ENCODE measurements at places on chromosomes 16 and 17.
A peak's percentile ranks its signal among the peaks of the same experiment; 100 is the strongest.

- DNase-seq: no peak
- no peaks in the 10 kb centered on the region for H3K27me3 ChIP-seq
- H3K4me1 ChIP-seq: no peaks in the 10 kb centered on the region
Measured at GRCh38 chr17:44738214-44738906, 20.4 kb upstream of the ADAM11 start.

DNA sequence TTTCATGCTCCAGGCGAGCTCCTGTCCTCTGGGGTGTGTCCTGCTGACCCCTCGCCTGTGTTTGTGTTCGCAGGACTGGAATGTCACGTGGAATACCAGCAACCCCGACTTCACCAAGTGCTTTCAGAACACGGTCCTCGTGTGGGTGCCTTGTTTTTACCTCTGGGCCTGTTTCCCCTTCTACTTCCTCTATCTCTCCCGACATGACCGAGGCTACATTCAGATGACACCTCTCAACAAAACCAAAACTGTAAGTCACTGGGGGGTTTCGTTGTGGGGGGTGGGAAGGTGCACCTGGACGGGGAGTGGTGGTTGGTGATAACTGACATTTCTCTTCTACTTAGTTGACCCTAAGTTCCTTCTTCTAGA is 58.3 kb downstream of the ABCC1 start:
- peaks cover 39% of the 10 kb centered on the region for H3K36me3 ChIP-seq
- no peaks in the 10 kb centered on the region for H3K27me3 ChIP-seq

GRCh38 chr17:74329378-74329777 is 3.4 kb downstream of the KIF19 start:
- no peak overlapping the region for H3K4me3 ChIP-seq
- DNase-seq: no peak
- peaks cover 53% of the 10 kb centered on the region for H3K4me1 ChIP-seq

DNA sequence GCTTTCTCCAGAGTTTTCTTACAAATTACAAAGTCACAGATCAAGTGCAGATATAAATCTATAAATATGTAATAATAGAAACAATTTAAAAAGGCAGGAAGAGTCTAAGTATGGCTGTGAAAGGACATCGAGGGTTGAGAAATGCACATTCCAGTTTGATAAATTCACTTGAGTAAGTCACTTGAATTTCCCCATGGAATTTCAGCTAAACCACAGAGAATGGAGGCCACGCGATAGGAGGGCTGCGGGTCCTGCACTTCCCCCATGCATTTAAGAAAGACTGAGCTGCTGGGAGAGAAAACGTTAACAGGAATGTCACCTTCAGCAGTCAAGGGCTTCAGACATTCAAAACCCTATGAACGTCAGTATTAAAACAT is 6.1 kb upstream of the MXRA7 start:
- peaks cover 67% of the 10 kb centered on the region for H3K36me3 ChIP-seq
- DNase-seq: no peak
- no peak overlapping the region for H3K4me3 ChIP-seq
- peak overlapping the region; percentile 86 for H3K27ac ChIP-seq
- no peaks in the 10 kb centered on the region for H3K27me3 ChIP-seq

DNA sequence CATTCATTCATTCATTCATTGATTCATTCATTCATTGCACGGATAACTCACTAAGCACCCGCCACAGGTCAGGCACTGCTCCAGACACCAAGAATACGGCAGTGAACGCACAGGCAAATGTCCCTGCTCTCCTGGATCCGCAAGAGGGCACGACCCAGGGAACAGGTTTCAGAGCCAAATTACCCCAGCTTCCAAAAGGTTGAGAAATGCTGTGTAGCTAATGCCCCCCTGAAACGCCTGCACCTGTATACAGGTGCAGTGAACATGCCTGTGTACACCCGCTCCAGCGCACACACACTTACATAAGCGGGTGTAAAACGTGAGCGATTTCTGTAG is 9.6 kb upstream of the UBE2I start:
- peaks cover 58% of the 10 kb centered on the region for H3K27me3 ChIP-seq
- DNase-seq: no peak
- H3K4me3 ChIP-seq: no peak overlapping the region
- no peaks in the 10 kb centered on the region for H3K36me3 ChIP-seq

DNA sequence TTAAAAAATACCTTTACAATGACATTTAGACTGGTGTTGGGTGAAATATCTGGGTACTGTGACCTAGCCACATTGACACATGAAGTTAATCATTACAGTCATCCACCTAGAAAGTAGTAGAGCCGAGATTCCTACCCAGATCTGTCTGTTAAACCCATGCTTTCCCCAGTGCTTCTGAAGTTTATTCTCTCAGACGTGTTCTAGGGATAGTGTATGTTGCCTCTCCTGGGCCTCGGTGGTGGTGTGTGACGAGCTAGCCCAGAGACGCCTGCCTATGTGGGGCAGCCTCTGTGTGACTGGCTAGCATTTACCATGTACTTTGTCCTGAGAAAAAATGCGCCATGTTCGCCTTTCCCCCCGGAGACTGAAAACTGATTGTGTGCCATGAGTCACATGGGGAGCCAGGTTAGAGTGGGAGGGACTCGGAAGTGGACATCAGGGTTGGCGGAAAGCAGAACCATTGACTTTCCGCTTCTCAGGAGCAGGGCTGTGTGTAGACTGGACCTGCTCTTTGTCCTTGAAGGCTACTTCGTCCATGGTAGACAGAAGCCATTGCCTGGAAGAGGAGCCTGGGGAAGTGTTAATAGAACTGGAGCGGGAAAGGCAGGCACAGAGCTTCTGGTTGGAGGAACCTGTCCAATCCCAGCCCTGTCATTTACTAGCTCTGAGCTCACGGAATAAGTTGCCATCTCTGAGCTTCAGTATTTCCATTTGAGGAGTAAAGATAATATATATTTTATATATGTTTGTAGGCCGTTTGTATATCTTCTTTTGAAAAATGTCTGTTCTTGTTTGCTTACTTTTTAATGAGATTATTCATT is 235.5 kb downstream of the SNX29 start:
- H3K27ac ChIP-seq: no peak overlapping the region
- no peaks in the 10 kb centered on the region for H3K27me3 ChIP-seq
- DNase-seq: no peak
- H3K36me3 ChIP-seq: peaks cover 4% of the 10 kb centered on the region
- no peaks in the 10 kb centered on the region for H3K4me1 ChIP-seq

DNA sequence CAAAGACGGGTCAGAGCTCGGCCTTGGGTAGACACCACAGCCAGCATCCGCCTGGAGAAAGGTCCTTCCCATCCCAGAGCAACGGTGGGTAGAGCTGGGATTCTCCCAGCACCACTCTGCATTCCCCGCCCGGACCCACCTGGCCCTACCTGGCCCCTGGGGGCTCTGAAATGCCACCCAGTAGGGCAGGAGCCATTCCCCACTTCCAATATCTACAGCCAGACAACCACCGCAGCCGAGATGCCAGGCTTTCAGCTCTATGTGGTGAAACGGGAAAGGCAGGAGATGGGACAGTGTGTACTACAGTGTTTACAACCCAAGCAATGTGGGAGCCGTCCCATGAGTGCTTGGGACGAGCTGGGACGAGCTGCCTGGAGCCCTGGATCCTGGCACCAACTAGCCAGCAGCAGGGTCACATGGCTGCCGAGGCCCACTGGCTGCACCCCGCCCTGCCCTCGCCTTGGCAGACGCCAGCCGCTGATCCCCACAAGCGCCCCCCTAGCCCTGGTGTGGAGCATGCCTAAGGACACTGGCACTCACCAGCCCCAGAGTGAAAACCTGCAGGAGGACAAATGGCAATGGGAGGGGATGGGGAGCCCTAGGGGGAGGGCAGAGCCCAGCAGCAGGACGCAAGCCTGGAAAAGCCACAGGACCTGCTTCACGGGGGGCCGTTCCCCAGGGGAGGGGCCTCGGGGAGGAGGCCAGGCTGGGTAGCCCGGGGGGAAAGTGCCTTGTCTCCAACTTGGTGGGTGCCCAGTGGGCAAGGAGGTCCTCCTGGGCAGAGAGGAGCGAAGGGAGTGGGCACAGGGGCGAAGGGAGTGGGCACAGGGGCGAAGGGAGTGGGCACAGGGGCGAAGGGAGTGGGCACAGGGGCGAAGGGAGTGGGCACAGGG is 13.5 kb downstream of the TMC6 start:
- no peak overlapping the region for H3K27ac ChIP-seq
- no peaks in the 10 kb centered on the region for H3K27me3 ChIP-seq
- H3K36me3 ChIP-seq: peaks cover 54% of the 10 kb centered on the region
- H3K4me3 ChIP-seq: no peak overlapping the region
- DNase-seq: peak; percentile 18

DNA sequence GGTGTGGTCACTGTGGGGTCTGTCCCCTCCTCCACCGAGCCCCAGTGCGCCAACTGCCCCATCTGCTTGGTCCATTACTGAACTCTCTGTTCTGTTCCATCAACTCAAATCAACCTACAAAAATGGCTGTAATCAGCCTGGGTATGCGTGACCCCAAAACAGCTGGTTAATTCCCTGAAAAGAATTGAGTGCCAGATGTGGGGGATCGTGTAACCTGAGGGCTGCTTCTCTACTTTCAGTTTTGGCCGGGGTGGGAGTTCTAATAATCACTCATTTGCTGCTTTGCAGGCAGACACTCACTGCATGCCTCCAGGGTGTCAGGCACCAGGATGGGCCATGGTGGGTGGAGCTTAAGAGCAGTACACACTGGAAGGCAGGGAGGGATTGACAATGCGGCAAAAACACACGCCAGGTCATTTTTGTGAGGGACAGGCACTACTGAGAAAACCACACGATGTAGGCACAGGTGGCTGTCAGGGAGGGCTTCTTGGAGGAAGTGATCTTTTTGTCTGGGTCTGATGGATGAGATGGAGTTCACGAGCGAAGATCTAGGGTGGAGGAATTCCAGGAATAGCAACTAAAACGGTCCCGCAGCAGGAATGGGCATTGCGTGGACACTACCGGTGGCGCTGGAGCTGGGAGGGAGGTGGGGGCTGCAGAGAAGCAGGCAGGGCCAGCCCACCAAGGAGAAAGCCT is 30.4 kb upstream of the SSTR5 start:
- H3K27me3 ChIP-seq: peaks cover 5% of the 10 kb centered on the region
- H3K27ac ChIP-seq: peak overlapping the region; percentile 28
- DNase-seq: no peak
- no peaks in the 10 kb centered on the region for H3K4me1 ChIP-seq

- no peak overlapping the region for H3K4me3 ChIP-seq
- H3K4me1 ChIP-seq: peaks cover 11% of the 10 kb centered on the region
- no peak overlapping the region for H3K27ac ChIP-seq
Measured at GRCh38 chr17:48001197-48001596, 30.3 kb downstream of the CDK5RAP3 start.

DNA sequence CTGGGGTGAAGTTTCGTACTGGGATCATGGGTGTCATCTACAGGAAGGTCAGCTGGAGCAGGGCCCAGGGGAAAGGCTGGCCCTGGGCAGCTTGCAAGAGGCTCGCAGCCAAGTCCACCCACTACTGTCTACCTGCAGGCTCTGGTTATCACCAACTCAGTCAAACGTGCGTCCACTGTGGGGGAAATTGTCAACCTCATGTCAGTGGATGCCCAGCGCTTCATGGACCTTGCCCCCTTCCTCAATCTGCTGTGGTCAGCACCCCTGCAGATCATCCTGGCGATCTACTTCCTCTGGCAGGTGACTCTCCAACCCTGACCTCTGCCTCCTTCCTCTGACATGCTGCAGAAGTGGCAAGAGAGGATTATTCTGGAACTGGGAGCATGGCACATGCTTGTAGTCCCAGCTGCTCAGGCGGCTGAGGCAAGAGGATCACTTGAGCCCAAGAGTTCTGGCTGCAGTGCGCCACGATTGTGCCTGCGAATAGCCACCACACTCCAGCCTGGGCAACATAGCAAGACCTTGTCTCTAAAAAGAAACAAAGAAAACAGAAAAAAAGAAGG is 29.2 kb downstream of the ABCC3 start:
- H3K27ac ChIP-seq: no peak overlapping the region
- no peaks in the 10 kb centered on the region for H3K36me3 ChIP-seq
- peaks cover 26% of the 10 kb centered on the region for H3K27me3 ChIP-seq
- peaks cover 22% of the 10 kb centered on the region for H3K4me1 ChIP-seq
- no peak overlapping the region for H3K4me3 ChIP-seq

DNA sequence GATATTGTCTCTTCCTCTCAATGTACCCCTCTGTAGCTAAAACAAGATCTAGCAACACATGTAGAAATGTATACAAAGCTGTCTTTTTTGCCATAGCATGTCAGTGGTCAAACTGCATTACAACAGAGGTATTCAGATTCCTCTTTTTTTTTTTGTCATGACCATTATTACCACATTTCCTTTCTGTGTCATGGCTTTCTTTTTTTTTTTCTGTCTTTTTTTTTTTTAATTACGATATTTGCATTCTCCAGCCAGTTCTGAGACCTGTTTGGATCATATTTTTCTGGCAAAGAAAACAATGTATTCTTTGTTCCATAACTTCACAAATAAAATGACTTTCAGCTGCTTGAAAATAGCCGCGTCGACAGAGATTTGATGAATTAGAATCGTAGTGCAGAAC is 27.4 kb upstream of the CAPNS2 start:
- no peak overlapping the region for H3K4me3 ChIP-seq
- H3K4me1 ChIP-seq: no peaks in the 10 kb centered on the region
- H3K27ac ChIP-seq: no peak overlapping the region
- H3K27me3 ChIP-seq: no peaks in the 10 kb centered on the region
- no peak for DNase-seq

GRCh38 chr16:53826658-53827057 is 122.7 kb downstream of the FTO start:
- H3K36me3 ChIP-seq: peaks cover 6% of the 10 kb centered on the region
- H3K4me3 ChIP-seq: no peak overlapping the region
- H3K4me1 ChIP-seq: peaks cover 7% of the 10 kb centered on the region
- no peak for DNase-seq

GRCh38 chr17:37737971-37738370 is 6.9 kb downstream of the HNF1B start:
- peaks cover 94% of the 10 kb centered on the region for H3K27me3 ChIP-seq
- no peak for DNase-seq
- no peak overlapping the region for H3K27ac ChIP-seq
- no peaks in the 10 kb centered on the region for H3K36me3 ChIP-seq
- peaks cover 6% of the 10 kb centered on the region for H3K4me1 ChIP-seq

- no peak overlapping the region for H3K27ac ChIP-seq
- no peak overlapping the region for H3K4me3 ChIP-seq
- no peaks in the 10 kb centered on the region for H3K4me1 ChIP-seq
- no peaks in the 10 kb centered on the region for H3K36me3 ChIP-seq
Measured at GRCh38 chr16:79856581-79856980, 256.0 kb upstream of the MAF start.

- no peak overlapping the region for H3K27ac ChIP-seq
- no peak overlapping the region for H3K4me3 ChIP-seq
- H3K36me3 ChIP-seq: no peaks in the 10 kb centered on the region
- DNase-seq: no peak
- H3K27me3 ChIP-seq: peaks cover 51% of the 10 kb centered on the region
- no peaks in the 10 kb centered on the region for H3K4me1 ChIP-seq
Measured at GRCh38 chr17:83097831-83098230, 18.4 kb downstream of the METRNL start.

DNA sequence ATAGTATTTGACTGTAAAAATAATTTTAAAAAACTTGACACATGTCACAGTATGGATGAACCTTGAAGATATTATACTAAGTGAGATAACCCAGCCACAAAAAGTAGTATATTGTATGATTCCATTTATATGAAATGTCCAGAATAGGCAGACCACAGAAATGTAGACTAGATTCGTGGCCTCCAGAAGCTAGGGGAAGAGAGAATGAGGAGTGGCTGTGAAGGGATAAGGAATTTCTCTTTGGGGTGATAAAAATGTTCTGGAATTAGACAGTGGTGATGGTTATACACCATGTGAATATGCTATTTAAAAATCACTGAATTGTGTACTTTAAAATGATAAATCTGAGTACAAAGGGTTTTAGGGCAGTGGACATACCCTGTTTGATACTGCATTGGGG is 253.1 kb upstream of the DYNLRB2 start:
- no peaks in the 10 kb centered on the region for H3K27me3 ChIP-seq
- no peaks in the 10 kb centered on the region for H3K4me1 ChIP-seq
- H3K27ac ChIP-seq: no peak overlapping the region
- H3K4me3 ChIP-seq: no peak overlapping the region
- H3K36me3 ChIP-seq: no peaks in the 10 kb centered on the region
